Activated CD4-positive, alpha-beta T cell treated with anti-CD3 and anti-CD28 coated beads, Interleukin-2, Interleukin-6, amounts not matched to agents 100 ng/mL and 50 ng/mL, durations not matched to agents 16 hours and 8 hours (primary cell): ENCODE measurements at places on chromosomes 5 and 9.

DNA sequence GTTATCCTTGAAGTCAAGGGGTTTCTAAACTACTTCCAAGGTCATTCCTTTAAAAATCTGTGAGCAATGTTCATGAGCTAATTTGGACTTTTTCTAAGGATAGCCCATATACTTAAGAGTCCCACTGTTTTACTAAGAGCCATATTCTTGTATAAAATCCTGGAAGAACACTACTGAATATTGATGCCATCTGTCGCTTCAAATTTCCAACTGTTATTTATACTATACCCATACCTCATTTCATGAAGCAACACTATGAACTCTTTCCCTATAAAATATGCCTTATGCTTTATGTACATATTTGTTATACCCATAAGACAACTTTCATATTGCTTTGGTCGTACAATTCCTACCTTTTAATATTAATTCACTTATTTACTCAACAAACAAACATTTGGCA, 12.4 kb upstream of the ANKRD55 start:
- DNase-seq, result no peak

DNA sequence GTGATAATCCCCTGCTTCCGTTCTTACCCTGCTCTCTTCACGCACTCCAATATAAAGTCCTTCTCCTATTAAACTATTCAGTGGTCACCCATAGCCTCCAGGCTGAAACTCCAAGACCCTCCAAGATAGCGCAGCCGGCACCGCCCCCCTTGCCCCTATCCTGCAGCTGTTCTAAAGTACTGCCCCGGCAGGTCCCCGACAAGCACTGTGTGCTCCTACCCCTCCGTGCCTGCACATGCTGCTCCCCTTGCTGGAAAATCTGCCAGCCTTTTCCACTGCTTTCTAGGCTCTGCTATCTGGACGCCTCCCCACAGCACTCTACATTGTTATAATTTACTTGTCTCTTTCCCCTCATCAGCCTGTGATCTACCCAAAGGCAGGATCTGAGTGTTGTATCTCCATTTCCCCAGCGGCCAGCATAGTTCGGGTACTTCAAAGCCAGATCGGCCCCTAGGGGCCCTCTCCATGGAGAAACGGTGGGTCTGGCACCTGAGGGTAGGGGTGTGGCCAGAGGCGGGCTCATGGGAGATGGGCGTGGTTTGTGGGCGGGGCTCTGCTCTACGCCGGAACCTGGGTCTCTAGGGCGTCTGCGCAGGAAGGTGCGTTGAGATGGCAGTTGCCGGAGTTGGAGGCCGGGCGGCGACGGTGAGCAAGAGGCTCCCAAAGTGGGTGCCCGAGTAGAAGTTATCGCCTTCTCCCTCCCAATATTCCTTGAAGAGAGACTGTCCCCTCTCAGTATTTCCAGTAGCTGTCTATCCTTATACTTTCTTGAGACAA, 83.5 kb upstream of the RUSC2 start:
- peak; percentile 38 for DNase-seq

DNA sequence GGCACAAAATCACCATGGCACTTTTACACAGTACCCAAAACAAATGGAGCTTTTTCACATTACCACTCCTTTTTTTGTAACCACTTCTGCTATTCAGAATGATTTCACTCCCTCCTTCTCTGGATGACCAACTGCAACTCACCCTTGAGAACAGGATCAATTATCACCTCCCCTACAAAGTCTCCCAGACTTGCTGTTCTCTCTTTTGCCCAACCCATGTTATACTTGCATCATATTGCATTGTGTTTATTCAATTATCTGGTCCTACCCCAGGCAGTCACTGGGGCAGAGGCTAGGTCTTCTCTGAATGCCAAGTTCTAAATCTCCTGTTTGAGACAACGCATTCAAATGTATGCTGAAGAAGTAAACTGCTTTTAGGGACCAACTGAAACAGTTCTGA, 96.0 kb downstream of the GPR21 start:
- DNase-seq, result no peak

DNA sequence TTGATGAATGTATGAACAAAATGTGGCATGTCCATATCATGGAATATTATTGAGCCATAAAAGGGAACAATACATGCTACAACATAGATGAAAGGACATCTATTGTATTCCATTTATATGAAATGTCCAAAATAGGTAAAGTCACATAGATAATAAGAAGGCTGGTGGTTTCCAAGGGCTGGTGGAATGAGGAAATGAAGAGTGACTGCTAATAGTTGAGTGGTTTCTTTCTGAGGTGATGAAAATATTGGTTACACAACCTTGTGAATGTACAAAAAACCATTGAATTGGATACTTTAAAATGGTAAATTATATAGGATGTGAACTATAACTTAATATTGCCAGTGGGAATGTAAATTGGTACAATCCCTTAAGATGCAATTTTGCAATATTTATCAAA, 5.2 kb downstream of the ARSB start:
- DNase-seq, result no peak

GRCh38 chr5:42596817-42597216, 159.8 kb upstream of the CCDC152 start:
- DNase-seq, result no peak

DNA sequence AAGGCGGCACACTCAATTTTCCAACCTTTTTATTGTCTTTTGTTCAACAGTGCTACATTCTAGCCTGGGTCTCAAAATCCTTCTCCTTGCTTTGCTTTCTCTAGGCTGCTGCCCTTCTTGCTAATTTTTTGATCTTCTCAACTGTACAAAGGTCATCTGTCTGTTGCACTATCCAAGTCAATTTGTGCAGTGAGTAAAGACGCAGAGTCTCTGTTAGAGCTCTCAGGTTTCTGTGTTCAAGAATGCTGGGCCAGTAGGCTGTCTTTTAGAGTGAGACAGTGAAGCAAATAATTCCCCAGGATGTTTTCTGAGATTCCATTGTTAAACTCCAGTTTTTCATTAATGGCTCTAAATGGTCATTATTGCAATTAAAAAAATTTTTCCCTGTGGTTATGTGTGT, 255.7 kb upstream of the ACTBL2 start:
- DNase-seq, result no peak

DNA sequence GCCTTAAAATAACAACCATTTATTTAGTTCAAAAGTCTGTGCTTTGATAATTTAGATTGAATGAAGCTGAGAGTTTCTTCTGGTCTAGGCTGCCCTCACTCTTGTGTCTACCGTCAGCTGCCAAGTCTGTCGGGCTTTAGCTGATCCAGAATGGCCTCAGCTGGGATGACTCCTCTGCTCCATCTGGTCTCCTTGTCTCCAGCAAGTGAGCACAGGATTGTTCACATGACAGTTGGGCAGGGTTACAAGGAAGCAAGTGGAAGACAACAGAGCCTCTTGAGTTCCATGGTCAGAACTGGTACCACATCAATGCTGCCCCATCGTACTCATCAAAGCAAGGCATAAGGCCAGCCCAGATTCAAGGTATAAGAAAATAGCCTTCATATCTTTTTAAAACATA, 9.0 kb downstream of the HTR1A start:
- no peak for DNase-seq

DNA sequence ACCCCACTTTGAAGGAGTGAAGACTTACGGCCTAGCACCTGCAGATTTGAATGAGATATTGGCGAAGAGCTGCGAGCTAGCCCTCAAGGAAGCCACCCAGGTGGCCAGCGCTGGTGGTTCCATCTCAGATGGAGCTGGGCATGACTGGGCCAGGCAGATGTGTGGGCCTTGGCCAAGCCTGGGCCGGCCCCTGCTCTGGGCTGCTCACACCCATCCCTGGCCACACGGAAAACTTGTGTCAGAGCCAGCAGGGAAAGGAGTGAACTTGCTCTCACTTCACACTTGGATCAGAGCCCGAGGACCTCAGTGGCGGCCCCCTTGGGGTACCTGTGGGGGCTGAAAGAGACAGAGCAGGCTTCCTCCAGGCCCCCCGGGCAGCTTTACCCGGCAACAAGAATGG, 44.2 kb downstream of the ROPN1L start:
- DNase-seq, result no peak

- DNase-seq, result peak; percentile 51
Measured at GRCh38 chr5:14593326-14594021, 11.9 kb downstream of the OTULINL start.

- peak; percentile 1 for DNase-seq
Measured at GRCh38 chr5:152688561-152689249, 283.6 kb upstream of the NMUR2 start.

DNA sequence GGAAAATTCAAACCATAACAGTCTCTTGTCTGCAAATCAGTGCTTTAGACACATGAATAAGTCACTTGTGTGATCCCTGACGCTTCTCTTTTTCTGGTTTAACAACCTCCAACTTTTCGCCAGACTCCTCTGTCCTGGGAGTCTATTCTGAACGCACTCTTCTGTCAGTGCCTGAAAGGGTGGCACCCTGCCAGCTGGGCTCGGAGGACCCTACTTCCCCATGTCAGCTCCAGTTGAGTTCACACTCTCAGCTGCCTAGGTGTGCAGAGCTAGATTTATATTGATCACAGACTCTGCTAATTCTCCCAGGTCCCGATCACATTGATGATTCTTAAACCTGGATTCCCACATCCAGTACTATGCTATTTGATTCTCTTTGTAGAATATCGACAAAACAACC, 649.1 kb downstream of the BNC2 start:
- no peak for DNase-seq

DNA sequence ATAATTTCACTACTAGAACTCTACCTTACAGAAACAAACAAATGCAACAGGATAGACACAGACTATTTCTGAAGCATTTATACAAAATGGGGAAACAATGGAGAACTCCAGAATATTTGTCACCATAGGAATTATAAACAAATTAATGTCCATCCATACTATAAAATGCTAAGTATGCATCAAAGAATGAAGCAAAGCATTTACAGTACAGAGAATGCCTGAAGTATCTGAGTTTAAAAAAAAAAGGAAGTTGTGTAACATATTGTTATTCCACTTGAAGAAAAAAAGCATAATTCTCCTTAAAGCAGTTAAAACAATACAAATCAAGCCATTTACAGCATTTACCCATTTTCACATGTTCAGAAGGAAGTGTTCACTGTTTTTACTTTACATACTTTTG, 53.0 kb downstream of the DROSHA start:
- no peak for DNase-seq

DNA sequence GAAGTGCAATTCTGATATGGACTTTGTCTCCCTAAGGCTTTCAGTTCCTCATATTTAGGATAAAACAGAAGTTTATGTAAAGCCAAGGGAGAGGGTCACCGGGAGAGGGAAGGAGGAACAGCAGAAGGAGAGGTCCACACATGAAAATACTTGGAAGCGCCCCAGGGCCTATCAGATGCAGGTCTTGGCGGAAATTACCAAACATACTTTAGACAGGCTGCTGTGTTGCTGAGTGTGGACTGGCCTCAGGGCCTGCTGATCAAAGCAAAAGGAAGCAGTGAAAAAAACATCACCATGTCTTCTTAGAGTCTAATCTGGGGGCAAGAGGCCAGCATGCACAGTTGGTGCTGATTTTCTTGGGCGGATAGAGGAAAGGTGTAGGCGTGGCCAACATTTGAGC, 14.1 kb upstream of the NTRK2 start:
- DNase-seq, result no peak
